ENCODE measurements at places on chromosomes 12 and 14.

DNA sequence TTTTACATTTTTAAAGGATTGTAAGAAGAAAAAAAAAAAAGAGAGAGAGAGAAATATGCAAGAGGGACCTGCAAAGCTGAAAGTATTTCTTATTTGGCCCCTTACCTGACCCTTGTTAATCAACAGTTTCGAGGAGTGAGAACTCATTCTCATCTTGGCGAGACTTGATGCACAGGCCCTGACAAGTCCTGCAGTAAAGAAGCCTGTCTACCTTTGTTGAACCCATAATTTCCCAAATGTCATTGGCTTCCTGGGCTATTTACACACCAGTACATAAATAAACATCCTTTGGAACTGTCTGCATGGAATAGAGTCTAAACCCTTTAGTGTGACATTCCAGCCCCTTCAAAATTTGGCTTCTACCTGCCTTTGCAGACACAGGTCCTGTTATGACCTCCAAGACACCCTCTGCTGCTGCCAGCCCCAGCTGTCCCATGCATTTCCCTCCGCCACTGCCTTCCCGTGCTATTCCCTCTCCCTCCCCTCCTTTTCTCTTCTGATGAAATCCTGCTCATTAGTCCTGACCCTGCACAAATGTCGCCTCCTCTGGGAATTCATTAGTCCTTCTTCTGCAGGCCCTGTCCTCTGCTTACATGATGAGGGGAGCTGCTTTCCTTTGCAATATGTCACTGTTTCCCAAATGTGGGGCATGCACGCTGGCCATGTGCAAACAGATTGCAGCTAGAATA lies 35.1 kb downstream of the MYL2 start:
- no peak for DNase-seq

- no peak for DNase-seq
These were observed 155.9 kb downstream of the CALM1 start for GRCh38 chr14:90552465-90553297.

DNA sequence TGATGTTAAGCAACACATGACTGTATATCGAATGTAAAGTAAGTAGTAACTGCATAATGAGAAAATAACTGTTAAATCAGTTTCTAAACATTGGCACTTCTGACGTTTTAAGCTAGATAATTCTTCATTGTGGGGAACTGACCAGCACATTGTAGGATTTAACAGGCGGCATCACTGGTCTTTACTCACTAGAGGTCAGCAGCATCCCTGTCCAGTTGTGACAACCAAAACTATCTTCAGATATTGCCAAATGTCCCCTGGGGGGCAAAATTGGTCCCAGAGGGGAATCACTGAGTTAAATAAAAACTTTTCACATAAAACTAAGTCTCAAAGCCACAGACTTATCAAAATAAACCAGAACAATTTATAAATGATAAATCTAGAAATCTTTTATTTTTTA lies 65.3 kb downstream of the BLTP3B start:
- DNase-seq = no peak

DNA sequence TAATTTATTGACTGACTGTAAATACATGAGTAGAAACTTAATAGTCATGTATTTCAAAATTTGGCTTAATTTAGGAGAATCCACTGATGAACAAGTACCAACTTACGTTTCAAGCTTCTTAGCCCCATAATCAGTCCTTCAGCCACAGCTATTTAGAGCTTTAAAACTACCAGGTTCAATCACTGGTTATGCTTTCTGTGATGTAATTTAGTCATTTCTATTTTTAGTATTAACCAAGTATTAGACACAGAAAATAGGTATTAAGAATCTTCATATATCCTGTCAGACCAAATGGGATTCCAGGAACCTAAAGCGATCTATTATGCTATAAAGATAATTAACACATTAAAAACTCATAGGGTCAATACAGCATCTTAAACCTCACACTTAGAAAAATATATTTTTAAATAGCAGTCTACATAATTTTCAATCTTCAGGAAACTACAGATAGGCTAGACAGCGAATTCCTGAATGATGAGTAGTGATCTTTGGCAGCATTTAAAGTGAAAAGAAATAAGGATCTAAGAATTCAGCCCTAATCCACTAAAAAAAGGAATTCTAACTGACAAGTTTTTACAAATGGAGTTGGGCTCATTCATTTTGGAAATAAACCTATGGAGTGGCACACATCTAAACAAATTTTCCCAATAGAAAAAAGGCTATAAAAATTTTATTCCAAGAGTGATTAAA lies 51.5 kb downstream of the ZC3H14 start:
- DNase-seq = peak; percentile 33

DNA sequence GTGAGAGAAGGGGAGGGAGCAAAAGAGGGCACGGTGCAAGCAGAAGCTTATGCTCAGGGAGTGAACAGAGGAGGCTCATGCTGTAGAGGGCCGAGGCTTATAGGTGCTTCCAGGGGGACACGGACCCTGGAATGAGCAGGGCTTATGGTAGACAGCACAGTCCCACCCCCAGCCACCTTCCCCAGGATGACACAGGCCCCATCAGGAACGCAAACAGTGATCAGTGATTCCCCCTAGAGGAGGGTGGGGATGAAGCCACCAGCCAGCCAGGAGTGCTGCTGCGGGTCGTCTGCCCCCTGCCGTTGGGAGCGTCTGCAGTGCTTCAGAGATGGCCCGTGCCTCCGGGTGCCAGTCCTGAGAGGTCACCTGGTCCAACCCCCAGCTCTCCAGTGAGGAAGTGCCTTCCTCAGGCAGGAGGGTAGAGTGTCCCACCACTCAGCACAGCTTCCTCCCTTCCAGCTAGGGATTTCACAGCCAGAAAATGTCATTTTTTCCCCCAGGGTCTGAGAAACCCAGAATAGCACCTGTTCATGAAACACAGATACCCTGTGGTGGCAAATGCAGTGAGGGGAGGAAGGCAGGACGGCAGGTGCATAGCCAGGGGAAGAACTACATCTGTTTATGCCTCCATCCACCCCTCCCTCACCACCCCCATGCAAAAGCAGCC lies 60.7 kb downstream of the SLC6A12 start:
- DNase-seq = no peak

DNA sequence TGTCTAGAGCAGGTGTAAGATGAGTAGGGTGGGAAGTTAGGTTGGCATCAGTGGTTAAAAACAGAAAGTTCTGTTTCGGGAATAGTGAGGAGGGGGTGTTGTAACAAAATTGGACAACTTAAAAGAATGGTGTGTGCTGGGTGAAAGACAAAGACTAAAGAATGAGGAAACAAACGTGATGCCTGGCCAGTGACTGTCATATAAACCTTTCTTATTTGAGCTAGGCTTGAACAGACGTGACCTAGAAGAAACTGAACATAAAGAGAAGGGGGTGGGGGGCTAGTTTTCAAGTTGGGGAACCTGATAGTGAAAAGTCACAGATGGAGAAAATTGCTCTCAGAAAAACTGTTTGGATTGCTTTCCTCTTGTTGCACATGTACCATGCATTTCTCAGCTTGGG lies 39.6 kb downstream of the RAD52 start:
- DNase-seq = no peak

- peak; percentile 62 for DNase-seq
These were observed 7.9 kb downstream of the HDAC7 start for GRCh38 chr12:47811581-47812484.

GRCh38 chr12:25864306-25865276 lies 93.9 kb upstream of the RASSF8 start:
- DNase-seq = no peak

DNA sequence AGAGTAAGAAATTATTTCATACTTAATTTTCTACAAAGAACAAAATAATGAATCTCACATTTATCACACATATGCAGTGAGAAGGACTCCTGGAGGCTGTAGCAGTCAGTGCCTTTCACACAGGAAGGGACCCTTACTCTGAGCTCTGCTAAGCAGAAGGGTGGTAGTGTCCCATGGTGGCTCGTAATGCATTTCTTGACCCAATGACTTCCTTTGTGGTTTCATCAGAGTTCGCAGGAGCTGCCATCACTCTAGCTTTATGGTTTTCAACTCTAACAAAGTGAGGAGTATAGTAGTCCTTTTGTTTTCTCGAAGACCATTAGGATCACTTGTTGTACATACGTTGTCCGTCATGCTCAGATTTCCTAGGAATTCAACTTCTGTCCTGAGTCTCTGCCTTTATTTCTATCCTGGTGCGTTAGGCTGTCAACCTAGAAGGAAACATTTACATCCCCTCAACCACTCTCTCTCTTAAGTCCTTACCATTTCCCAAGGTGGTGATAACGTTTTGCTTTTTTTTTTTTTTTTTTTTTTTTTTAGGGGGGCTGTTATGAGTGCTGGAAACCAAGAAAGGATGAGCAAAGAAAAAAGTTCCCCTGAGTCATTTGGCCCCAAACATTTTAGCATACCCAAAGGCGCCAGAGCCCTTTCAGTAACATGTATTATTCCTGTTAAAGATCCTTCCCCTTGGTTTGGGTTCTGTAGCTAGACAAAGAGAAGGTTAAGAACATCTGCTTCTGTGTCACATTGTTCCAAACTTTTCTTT lies 37.2 kb downstream of the GABARAPL1 start:
- DNase-seq = no peak

GRCh38 chr14:81269100-81269978 lies 48.6 kb upstream of the GTF2A1 start:
- DNase-seq = no peak

DNA sequence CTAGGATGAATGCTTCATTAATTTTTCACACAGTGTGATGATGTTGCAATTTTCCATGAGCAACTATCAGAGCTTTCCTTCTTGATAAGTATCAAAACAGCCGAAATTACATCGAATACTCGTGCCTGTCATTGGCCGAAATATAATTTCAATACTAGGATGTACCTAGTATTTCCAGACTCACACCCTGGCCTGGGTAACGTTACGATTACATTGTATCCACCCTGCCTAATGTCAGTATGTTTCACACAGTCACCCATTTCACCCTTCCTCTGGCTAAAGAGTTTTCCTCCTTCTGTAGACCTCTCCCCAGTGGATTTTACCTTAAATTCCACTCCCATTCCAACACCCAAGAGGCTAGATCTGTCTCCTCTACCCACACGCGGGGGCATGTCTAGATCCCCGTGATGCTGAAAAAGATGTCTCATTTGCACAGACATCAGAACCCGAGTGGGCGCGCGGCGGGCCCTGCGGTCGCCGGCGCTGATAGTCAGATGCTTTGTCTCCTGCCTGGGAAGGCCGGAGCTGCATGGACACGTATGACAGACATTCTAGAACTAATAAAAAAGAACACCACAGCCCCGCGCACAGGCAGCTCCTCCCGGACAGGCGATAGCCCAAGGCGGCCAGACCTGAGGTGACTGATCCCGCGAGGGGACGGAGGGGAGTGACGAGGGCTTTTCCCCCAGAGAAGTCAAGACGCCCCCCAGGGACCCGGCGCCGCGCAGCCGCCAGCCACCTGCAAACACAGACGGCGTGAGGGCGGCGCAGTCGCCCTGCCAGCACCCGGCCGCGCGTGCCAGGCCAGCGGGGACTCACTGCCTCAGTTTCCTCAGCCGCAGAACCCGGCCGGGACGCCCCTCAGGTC lies 723 bp downstream of the KIF21A start:
- no peak for DNase-seq

DNA sequence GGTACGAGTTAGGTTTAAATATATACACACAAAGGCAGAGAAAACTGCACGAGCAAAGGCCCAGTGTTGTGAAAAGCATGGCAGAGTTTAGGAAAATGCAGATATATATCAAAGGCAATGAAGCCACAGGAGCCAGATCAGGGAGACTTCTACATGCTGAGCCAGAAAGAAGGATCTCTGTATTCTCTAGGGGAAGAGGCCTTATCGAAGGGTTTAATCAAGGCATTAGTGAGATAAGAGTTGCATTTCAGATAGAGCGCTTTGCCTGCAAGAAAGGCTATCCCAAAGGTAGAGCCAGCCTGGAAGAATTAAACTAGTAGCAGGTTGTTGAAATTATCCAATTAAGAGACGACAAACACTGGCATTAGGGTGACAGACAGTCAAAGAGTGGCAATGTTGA lies 7.6 kb downstream of the PTPRO start:
- no peak for DNase-seq

DNA sequence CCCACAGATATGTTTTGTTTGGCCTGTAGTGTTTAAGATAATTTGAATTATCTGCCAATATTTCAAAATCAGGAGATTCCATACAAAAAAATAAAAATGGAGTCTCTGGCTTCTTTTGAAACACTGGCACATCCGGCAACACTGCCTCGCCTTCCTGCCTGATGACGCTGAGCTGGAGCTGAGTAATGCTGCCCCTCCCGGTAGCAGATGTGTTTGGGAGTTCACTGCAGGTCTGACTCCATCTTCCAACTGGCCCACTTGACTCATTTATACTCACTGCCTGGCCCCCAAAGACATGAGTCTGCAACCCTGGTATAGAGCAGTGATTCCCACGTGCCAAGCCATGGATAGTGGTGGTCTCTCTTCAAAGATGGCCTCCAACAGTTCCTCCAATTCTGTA lies 7.4 kb downstream of the CIT start:
- DNase-seq = peak; percentile 85

- DNase-seq = no peak
These were observed 366.8 kb downstream of the VRK1 start for GRCh38 chr14:97164021-97164420.

DNA sequence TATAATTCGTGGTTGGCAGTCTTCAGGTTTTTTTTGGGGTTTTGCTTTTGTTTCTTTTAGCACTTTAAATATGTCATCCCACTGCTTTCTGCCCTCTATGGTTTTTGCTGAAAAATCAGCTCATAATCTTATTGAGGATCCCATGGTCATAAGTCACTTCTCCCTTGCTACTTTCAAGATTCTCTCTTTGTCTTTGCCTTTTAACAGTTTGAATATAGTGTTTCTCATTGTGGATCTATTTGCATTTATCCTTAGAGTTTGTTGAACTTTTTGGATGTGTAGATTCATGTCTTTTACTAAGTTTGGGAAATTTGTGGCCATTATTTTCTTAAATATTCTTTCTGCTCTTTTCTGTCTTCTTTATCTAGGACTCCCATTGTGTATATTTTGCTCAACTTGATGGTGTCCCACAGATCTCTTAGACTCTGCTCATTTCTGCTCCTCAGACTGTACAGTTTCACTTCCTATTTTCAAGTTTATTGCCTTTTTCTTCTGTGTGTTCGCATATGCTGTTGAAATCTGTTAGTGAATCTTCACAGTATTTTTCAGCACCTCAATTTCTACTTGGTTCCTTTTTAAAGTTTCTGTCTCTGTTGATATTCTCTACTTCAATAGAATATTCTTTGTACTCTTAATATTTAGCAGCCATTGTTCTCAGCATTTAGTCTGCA lies 70.8 kb downstream of the WNK1 start:
- DNase-seq = no peak

- no peak for DNase-seq
These were observed 116.7 kb downstream of the PRKCH start for GRCh38 chr14:61438036-61438435.

DNA sequence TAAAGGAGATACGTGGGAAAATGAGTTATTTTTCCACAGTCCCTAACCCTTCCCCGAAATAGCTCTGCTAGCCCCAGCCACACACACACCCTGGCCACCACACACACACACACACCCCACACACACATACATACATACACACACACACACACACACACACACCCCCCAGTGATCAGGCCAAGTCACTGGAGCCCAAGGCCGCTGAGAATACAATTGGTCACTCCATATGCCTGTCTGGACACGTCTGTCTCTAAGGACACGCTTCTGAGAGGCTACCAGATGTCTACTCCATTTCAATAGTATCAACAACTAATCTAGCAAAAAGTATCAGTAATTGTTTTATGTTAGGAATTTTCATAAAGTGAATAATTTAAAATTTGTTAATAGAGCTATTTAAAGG lies 13.0 kb upstream of the DIABLO start:
- no peak for DNase-seq

All from AG09309 (cell line).